ENCODE measurements at places on chromosomes 4 and X. TPM values are rescaled to one million over a fixed set of nuclear protein-coding genes. Genes with fewer than 3 reads are reported as not detected.

The SERTM2 gene
- total RNA-seq, result not detected

The QRFPR gene
- total RNA-seq, result not detected

The MORC4 gene
- 6.6 TPM for total RNA-seq

The FGFBP2 gene
- 5.6 TPM for total RNA-seq

The NLRP2B gene
- total RNA-seq, result not detected

The TLR10 gene
- 0.27 TPM for total RNA-seq

The KDR gene
- not detected for total RNA-seq

The SRD5A3 gene
- total RNA-seq, result 20.4 TPM

The ENPP6 gene
- 0.47 TPM for total RNA-seq

The RAB9B gene
- total RNA-seq, result 0.95 TPM

The NLGN4X gene
- not detected for total RNA-seq

The FAT4 gene
- not detected for total RNA-seq
